ENCODE measurements at places on chromosomes 7 and 10. TPM values are rescaled to one million over a fixed set of nuclear protein-coding genes. Genes with fewer than 3 reads are reported as not detected.

Gene P4HA1
- total RNA-seq, result 40.2 TPM

Gene VAX1
- 0.41 TPM for total RNA-seq

Gene NODAL
- total RNA-seq, result not detected

Gene NYAP1
- 0.08 TPM for total RNA-seq

Gene CHAT
- not detected for total RNA-seq

Gene UBTD1
- total RNA-seq, result 24.7 TPM

Gene SYT15
- 0.08 TPM for total RNA-seq

Gene ELMO1
- 27.4 TPM for total RNA-seq

Gene MBL2
- total RNA-seq, result 0.05 TPM

Gene CUZD1
- total RNA-seq, result 0.72 TPM

Gene OPALIN
- not detected for total RNA-seq

Gene ANKRD1
- 34.6 TPM for total RNA-seq

Gene SUGCT
- total RNA-seq, result 5.6 TPM

Gene GCK
- total RNA-seq, result not detected

Gene MYPN
- total RNA-seq, result 0.08 TPM

Gene CYP26C1
- 0.04 TPM for total RNA-seq

Gene C10orf62
- 0.56 TPM for total RNA-seq

Gene CACNA2D1
- total RNA-seq, result 8.3 TPM

Gene ARHGAP22
- total RNA-seq, result 3.7 TPM

Gene CDHR1
- total RNA-seq, result 0.50 TPM

Gene FAM3C
- 114 TPM for total RNA-seq

Gene ADAM22
- total RNA-seq, result 7.2 TPM

Gene ARMC3
- not detected for total RNA-seq
